ENCODE measurements at places on chromosomes 5 and 9. TPM values are rescaled to one million over a fixed set of nuclear protein-coding genes. Genes with fewer than 3 reads are reported as not detected.

- DNase-seq = no peak
These were observed 18.4 kb upstream of the DDX41 start for GRCh38 chr5:177535125-177535524.

DNA sequence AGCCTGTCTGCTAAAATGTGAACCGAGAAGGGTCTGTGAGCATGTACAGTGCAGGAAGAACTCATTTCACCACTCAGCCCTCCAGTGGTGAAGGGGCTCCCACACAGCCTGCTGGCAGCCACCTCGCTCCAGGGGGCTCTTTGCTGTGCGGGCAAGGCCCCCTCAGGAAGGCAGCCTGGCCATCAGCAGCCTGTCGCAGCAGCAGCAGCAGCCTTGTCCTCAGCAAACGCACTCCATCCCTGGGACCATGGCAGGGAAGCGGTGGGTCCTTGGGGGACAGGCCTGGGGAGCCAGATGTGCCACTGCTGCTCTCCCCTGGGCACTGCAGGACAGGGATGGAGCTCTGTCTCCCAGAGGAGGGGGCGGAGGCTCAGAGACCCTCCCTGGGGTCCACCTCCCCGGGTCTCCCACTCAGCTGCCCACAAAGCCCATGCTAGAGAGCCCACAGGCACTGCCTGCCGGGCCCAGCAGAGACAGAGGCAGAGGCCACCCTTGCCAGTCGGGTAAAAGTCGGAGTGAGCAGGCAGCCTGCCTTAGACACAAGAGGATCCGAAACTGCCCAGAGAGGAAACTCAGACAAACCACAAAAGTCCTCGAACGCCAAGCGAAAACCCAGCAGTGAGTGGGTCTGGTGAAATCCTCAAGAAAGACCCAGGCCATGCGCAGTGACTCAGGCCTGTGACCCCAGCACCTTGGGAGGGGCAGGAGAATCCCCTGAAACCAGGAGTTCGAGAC lies 8.0 kb downstream of the BRD3 start:
- peak; percentile 76 for DNase-seq

- DNase-seq = no peak
These were observed 98.3 kb downstream of the SUSD1 start for GRCh38 chr9:112076814-112077213.

GRCh38 chr9:33638391-33638915 lies 114.4 kb downstream of the ANKRD18B start:
- DNase-seq = no peak

DNA sequence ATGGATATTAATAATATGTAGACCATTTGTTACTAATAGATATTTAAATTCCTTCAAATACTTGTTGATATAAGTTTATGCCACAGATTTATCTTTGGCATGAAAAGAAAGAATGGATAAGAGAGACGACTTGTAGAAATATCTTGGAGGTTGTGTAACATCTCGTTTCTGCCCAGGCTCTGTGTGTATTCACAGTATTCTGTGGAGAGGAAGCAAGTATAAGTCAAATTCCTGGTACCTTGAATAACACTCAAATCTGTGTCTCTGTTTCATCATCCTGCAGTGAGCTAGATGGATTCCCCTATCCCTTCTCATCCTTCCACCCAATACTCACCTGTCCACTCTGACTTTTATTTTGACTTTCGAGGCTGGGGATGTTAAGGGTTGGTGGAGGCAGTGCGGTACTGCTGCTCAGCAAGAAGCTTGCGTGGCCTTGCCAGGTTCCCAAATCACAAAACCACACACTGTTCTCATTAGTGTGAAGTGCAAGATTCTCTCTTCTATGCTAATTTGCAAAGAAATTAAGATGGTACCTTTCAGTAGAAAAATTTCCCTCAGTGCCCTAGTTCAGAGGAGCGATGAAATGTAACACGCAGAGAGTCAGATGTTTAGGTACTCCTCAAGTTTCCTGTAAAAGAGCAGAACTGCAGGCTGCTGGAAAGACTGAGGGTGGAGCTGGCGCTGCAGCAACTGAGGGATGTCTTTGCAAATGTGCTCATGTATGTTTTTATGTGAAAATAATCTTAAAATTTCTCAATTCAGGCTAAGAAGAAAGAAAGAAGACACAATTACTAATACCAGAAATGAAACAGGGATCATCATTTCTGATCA lies 42.6 kb upstream of the ANKRD18A start:
- no peak for DNase-seq

DNA sequence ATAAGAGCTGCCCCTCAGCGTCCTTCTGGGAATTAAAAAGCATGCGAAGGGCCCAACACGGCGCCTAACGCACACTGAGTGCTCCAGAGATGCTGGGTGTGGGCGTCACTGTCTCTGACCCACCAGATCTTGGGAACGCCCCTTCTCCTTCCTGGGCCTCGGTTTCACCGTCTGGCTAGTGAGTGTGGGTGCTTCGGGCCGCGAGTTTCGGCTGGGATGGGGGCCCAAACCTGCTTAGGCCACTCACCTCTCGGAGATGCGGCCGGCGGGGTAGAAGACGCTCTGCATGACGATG lies 3.7 kb downstream of the PIP5KL1 start:
- DNase-seq = no peak

GRCh38 chr5:131814990-131815389 lies 18.2 kb upstream of the FNIP1 start:
- DNase-seq = no peak

DNA sequence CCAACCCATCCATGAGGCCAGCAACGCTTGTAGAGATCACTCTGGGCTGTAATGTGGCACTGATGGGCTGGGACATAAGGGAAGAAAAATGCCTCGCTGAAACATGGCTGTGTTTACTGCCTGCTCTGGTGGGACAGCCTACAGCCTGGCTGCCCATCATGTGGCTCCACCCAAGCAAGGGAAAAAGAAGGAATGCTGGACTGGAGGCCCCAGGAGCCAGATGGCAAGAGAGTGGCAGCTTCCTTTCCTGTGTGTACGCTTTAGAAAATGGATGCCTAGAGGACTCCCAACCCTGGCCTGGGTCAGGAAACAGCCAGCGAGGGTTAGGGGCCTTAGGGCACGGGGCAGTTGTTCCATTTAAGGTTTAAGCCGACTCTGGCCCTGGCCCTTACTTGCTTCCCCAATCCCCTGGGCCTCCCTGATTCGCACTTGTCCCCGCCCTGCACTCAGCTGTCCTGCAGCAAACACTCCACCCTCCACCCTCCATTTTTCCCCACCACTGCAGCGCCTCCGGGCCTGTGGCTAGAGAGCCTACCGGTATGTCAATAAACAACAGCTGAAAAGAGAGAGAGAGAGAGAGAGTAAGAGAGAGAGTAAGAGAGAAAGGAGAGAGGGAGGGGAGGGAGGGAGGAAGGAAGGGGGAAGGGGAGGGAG lies 819.4 kb downstream of the SEMA5A start:
- no peak for DNase-seq

GRCh38 chr5:102807878-102808502 lies 52.9 kb downstream of the PAM start:
- DNase-seq = no peak

- no peak for DNase-seq
These were observed 36.4 kb upstream of the ADAMTSL1 start for GRCh38 chr9:18437315-18438201.

C5orf58 gene
- total RNA-seq = not detected

DNA sequence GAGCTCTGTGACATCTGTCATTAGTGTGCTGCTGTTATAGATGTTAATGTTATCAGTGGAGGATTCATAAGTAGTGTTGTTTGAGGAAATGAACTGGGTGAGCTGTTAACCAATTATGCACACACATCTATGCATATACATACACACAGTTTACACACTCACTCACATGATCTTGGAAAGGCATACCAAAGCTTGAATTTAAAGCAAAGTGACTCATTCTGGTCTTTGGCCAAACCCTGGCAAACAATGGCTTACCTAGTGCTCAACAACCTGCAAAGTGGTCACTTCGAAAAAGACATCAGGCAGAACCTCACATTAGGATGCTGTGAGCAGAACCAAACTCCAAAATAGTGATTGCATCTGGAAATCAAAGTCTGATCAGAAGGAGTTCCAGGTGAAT lies 1037.3 kb upstream of the CDH6 start:
- DNase-seq = no peak

- no peak for DNase-seq
These were observed 78.3 kb upstream of the HSPA9 start for GRCh38 chr5:138653502-138653901.

DNA sequence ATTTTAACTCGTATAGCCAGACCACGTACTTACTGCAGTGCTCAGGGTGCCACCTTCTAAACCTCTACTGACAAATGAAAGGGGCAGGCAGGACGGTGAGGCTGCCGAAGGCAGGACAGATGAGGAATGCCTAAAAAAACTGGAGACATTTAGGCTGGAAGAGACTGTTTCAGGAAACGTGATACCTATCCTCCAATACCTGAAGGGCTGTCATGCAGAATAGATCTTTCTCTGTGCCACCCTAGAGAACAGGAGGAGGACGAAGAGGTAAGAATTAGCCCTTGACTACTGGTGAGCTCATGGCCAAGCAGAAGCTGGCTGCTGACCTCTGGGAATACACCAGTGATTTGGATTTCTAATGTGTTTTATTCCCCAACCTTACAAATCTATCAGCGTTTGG lies 139.4 kb downstream of the EFNA5 start:
- no peak for DNase-seq

DOCK2 gene
- 196 TPM for total RNA-seq
